Cardiac atrium fibroblast (primary cell): ENCODE measurements at places on chromosomes 3 and 15. TPM values are rescaled to one million over a fixed set of nuclear protein-coding genes. Genes with fewer than 3 reads are reported as not detected.

Gene ZNF80
- not detected in 2 replicates for total RNA-seq

Gene TMEM212
- total RNA-seq: not detected in 2 replicates

Gene FAM43A
- total RNA-seq: 52.8 and 68.4 TPM in 2 replicates

Gene FBXW12
- total RNA-seq: not detected in 2 replicates

Gene SLC9C1
- total RNA-seq: 0.16 TPM in 1 of 2 replicates, not detected in the other

Gene SAMD7
- not detected in 2 replicates for total RNA-seq

Gene RETNLB
- total RNA-seq: not detected in 2 replicates

Gene THBS1
- 2,581 and 3,340 TPM in 2 replicates for total RNA-seq

Gene GUCA1C
- not detected in 2 replicates for total RNA-seq

Gene TGM5
- not detected in 2 replicates for total RNA-seq

Gene SCAANT1
- not detected in 2 replicates for total RNA-seq
